ENCODE measurements at places on chromosomes 3 and 15.
A peak's percentile ranks its signal among the peaks of the same experiment; 100 is the strongest.

GRCh38 chr3:31004025-31004678, 109.7 kb upstream of the GADL1 start:
- no peak for DNase-seq

- no peak for DNase-seq
These were observed 43.2 kb downstream of the CMTM8 start for GRCh38 chr3:32281570-32282106.

DNA sequence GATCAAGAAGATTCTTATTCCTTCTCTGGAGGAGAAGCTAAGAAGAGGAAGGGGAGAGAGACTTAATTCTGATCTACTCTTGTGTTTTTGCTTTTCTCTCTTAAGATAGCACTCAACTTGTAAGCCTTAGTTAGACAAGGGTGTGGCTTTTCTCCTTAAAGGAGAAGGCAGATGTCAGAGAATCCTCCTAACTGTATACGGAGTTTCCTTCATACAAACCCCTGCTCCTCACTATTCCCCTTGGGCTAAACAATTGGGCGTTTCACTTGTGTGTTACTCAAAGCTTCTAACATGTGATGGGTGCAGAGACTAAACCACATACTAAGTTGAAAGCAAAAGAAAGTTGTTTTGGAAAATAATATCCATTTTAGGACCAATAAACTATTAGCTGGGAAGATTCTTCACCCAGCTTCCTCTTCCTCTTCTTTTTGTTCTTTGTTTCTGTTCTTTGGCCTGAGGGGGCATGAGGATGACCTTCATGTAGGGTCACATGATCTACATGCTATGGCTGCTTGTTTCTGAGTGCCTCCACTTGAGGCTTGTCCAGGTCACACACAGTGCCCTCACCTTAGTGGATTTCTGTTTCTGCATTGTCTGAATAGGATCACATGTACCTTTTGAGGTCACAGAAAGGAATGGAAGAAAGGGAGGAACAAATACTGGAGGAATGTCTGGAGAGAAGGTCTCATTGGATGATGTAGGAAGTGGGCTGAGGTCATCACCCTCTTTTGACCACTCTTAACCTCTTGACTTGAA, 14.6 kb downstream of the SPINK8 start:
- no peak for DNase-seq

DNA sequence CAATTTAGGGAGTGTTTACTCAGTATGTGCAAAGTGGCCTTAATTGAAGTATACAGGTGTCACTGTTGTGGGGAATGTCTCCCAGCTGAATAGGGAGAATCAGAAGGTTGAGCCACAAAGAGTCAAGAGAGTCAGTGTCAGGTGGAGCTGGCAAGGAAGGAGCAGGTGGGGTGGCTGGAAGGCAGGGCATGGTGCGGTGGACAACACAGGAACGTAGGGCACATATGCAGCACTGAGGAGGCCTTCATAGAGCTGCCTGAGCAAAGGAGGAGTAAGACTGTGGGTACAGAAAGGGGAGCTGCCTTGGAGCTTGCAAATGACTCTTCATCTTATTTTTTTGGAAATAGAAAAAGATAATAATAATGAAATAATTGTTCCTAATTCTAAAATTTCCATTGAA, 20.0 kb downstream of the ARHGEF3 start:
- no peak for DNase-seq

DNA sequence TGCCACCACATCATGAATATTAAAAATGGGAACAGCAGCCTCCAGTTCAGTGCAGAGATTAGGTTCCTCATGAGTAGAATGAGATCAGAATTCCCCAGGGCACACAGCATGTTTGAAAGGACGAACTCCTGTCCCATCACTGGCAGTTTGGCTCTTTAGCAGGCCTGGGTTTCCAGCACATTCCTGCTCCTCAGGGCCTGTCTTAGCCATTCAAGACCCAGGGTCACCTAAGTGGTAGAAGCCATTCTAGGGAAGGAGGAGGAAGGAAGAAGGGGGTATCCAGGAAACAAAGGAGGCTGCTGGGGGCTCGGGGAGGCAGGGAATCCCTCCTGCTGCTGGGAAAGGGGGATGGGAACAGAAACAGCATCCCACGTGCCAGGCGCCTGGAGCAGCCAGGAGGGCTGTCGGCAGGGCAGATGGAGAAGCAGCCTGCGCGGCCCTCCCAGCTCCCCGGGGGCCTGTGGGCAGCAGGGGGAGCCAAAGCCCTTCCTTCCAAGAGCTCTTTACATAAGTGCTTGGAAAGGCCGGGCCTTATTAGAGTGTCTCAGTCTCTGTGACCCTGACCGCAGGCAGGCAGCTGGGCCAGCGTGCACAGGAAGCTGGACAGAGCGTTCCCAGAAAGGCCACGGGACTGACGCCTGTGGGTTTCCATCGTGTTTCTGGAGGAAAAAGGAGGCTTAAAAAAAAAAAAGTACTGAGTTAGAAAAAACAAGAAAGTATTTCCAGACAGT, 24.7 kb downstream of the LOXL1 start:
- DNase-seq: peak; percentile 49

GRCh38 chr15:68231102-68231818, 1.7 kb upstream of the CLN6 start:
- no peak for DNase-seq

GRCh38 chr3:28138043-28138610, 103.3 kb upstream of the CMC1 start:
- no peak for DNase-seq

- DNase-seq: no peak
These were observed 23.3 kb upstream of the NEO1 start for GRCh38 chr15:73028831-73029451.

GRCh38 chr3:37346227-37347005, 172.0 kb upstream of the LRRFIP2 start:
- no peak for DNase-seq

DNA sequence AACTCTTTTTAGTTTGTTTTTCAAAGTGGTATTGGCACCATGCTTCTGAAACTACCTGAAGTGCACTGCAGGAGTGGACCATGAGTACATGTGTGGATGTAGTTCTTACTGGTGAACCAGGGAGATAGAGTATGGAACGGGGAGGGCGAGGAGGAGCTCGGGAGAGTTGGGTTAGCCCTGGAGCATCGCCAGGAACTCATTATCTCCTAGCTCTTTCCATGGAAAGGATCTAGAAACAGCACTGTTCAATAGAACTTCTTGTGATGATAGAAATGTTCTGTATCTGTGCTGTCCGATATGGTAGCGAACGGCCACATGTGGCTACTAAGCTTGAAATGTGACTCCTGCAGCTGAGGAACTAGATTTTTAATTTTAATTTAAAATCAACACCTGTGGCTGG, 47.3 kb downstream of the VGLL4 start:
- DNase-seq: no peak

DNA sequence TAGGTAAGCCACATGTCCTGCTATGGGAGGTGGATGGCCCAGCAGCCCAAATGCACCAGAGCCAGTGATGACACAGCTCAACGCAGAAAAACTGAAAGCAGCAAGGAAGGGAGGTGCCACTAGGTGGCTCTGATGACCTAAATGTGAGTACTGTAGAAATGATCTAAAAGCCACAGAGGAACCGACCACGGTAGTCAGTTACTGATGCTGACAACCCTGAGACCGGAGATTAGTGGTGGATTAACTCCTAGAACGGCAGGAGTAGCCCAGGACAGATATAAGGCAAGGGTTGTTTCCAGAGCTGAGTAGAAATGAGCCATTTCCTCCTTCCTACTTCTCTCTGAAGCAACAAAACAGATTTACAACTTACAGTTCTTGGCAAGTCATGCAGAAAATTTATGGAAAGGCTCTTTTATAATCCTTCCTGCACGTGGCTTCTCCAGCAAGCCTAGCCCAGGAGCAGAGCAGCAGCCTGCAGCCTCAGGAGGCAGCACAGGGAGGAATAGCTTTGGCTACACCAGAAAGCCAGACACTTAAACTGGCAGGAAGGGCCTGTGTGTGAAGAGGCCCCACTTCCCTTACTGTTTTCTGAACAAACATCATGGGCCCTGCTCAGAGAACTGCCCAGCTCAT, 13.1 kb downstream of the FBXL22 start:
- DNase-seq: peak; percentile 47

- no peak for DNase-seq
These were observed 341 bp downstream of the HEXA start for GRCh38 chr15:72375501-72375845.
